ENCODE measurements at places on chromosomes 6 and 20.

DNA sequence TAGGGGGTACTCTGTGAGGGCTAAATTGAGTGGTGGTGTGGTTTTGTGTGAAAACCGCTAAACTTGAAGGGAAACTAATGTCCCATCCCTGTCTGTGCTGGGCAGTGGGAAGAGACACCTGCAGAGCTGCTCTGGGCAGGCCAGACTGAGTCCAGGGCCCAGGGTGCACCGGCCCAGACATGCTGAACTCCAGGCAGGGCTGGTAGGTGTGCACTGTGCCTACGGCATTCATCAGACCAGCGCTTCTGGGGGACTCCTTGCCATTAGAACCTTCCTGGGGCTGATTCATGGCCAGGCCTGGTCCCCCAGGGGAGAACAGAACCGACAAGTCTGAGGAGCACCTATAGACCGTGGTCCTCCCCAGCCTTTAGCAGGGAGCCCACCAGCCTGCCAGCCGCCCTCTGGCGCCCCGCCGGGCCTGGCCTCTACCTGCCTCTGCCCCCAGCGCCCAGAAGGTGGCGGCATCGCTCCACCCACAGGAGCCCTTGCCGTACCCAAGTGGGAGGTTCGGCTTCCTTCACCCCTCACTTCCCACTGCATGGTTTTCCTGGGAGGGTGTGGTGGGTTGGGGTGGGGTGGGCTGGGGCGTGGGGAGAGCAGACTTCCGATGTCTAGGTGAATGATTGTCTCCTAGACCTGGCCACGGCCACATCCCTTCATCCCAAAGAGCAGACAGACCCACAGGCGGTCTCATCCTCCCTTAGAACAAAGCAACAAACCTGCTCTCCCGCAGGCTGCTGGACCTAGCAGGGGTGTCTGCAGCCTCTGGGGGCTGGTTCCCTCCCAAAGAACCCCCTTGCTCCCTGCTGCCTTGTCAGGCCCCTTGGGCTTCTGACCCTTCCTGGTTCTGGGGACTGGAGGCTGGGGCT lies 15.5 kb downstream of the CCDC167 start:
- DNase-seq, result peak; percentile 88

DNA sequence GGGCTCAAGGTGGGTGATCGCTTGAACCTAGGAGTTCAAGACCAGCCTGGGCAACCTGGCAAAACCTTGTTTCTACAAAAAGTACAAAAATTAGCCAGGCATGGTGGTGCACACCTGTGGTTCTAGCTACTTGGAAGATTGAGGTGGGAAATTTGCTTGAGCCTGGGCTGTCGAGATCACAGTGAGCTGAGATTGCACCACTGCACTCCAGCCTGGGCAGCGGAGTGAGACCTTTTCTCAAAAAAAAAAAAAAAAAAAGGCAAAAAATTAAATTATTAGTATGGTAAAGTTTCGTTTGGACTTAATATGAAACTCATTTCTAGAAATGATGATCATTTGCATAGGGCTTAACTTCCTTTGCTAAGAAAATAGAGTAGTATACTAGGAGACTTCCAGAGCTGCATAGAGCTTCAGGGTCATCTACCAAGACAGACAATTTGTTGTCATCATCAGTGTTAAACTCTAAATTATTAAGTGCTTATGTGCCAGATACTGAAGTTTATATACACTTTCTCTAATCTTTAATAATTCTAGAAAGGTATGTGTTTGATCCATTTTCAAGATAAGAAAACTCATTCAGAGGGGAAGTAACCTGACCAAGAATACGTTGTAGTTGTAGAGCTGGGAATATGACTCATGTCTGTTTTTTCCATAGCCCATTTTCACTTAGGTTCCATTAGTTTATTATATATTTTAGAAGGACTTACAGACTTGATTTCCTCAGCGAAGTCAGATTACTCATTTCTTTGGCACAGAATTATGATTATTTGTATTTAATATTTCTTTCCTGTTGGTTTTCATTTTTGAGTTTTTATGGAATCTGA lies 84.5 kb downstream of the SLC16A10 start:
- no peak for DNase-seq

- no peak for DNase-seq
Observed at GRCh38 chr6:8441452-8441851, 6.1 kb upstream of the SLC35B3 start.

DNA sequence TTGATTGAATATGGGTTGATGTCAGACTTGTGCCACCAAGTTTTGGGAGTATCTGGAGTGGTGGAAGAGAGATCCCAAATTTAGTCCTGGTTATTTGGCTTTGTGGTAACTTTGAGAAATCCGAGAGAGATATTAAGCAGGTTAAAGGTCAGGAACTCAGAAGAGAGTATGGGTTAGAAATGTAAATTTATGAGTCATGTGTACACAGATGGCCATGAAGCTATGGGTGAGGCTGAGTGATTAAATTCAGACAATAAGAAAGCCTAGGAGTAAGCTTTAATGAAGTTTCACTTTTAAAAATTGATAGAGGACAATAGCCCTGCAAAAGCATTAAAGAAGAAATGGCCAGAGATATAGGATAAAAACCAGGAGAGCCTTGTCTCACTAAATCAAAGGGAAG lies 14.3 kb downstream of the RIMS1 start:
- DNase-seq, result no peak

DNA sequence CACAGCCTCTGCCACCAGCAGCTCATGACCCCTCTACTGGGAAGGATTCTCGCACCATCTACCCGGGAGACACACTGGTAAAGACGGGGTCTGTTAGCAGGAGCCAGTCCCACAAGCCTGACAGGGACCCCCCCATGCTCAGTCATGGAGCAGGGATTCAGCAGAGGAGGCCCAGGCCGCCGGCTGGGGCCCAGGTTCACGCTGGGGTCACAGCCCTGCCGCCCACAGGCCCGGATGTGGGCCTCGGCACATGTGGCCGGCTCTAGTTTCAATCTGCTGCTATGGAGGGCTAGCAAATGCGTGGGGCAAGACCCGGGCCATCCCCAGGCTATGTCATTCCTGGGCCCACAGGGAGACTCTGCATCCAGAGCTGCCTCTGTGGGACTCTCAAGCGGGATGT lies 25.1 kb downstream of the PXDC1 start:
- DNase-seq, result no peak

GRCh38 chr6:79525272-79526100 lies 11.7 kb downstream of the LCA5 start:
- no peak for DNase-seq

GRCh38 chr6:53125276-53125675 lies 23.4 kb downstream of the GCM1 start:
- no peak for DNase-seq

GRCh38 chr6:8080362-8081151 lies 16.4 kb upstream of the BLOC1S5 start:
- no peak for DNase-seq

- peak; percentile 74 for DNase-seq
Observed at GRCh38 chr6:150857062-150857944, 8.2 kb upstream of the MTHFD1L start.

- no peak for DNase-seq
Observed at GRCh38 chr6:27275025-27275956, 27.8 kb downstream of the PRSS16 start.

DNA sequence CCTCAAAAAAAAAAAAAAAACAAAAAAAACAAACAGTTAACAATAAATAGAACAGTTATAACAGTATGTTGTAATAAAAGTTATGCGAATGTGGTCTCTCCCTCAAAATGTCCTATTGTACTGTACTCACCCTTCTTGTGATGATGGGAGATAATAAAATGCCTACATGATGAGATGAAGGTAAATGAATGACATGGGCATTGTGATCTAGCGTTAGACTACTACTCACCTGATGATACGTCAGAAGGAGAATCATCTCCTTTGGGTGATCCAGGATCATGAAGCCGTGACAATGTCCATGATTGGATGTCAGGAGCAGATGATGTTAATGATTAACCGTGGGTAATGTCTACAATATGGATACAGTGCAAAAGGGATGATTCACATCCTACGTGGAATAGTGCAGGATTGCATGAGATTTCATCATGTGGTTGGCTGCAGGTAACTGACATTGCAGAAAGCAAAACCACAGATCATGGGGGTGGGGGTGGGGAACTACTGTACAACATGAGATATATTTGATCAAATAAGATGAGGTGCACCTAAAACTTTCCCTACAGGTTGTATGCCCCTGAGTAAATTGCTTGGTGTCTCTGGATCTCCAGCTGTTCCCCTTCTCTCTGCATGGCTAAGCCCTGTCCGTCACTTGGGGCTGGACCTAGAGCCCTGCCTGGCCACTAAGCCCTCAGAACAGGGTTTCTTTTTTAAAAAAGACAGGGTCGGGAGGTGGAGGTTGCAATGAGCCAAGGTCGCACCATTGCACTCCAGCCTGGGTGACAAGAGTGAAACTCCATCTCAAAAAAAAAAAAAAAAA lies 6.2 kb upstream of the RBCK1 start:
- DNase-seq, result no peak
